ENCODE measurements at places on chromosomes 11 and 22.
A peak's percentile ranks its signal among the peaks of the same experiment; 100 is the strongest.

- no peak overlapping the region for H3K27ac ChIP-seq
- no peak for DNase-seq
- H3K27me3 ChIP-seq = peaks cover 2% of the 10 kb centered on the region
- no peaks in the 10 kb centered on the region for H3K4me1 ChIP-seq
- no peak overlapping the region for H3K4me3 ChIP-seq
- H3K36me3 ChIP-seq = no peaks in the 10 kb centered on the region
Measured at GRCh38 chr11:15223318-15223717, 108.6 kb downstream of the INSC start.

GRCh38 chr11:46679241-46680163, 20.9 kb downstream of the ARHGAP1 start:
- no peak for DNase-seq
- H3K27ac ChIP-seq = no peak overlapping the region
- peaks cover 36% of the 10 kb centered on the region for H3K36me3 ChIP-seq
- peaks cover 29% of the 10 kb centered on the region for H3K4me1 ChIP-seq

DNA sequence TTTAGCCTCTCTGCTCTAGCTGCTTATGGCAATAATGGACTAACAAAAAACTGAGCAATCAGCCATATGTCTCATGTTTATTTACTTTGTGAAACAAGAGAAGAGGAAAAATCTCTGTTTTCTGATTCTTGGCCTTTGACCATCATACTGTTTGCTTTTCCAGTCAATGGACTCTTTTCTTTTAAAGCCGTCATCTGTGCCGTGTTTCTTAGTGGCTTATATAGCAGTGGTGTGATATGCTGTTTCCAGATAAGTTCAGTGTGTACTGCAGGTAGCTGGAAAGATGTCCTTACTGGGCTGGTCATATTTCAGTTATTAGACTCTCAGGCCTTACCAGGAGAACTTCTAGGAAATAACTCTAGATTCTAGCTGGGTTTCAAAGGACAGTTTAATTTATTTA, 33.6 kb upstream of the TECTA start:
- H3K4me1 ChIP-seq = no peaks in the 10 kb centered on the region
- H3K4me3 ChIP-seq = no peak overlapping the region
- no peak overlapping the region for H3K27ac ChIP-seq
- DNase-seq = no peak
- no peaks in the 10 kb centered on the region for H3K27me3 ChIP-seq
- peaks cover 23% of the 10 kb centered on the region for H3K36me3 ChIP-seq

- no peaks in the 10 kb centered on the region for H3K27me3 ChIP-seq
- peaks cover 30% of the 10 kb centered on the region for H3K36me3 ChIP-seq
- peaks cover 1% of the 10 kb centered on the region for H3K4me1 ChIP-seq
- H3K4me3 ChIP-seq = no peak overlapping the region
Measured at GRCh38 chr11:111718436-111718835, 47.8 kb downstream of the PPP2R1B start.

- H3K4me1 ChIP-seq = peaks cover 62% of the 10 kb centered on the region
- DNase-seq = no peak
- no peaks in the 10 kb centered on the region for H3K27me3 ChIP-seq
- peaks cover 72% of the 10 kb centered on the region for H3K36me3 ChIP-seq
- peak overlapping the region; percentile 68 for H3K27ac ChIP-seq
Measured at GRCh38 chr22:28795932-28796856, 4.2 kb downstream of the XBP1 start.

DNA sequence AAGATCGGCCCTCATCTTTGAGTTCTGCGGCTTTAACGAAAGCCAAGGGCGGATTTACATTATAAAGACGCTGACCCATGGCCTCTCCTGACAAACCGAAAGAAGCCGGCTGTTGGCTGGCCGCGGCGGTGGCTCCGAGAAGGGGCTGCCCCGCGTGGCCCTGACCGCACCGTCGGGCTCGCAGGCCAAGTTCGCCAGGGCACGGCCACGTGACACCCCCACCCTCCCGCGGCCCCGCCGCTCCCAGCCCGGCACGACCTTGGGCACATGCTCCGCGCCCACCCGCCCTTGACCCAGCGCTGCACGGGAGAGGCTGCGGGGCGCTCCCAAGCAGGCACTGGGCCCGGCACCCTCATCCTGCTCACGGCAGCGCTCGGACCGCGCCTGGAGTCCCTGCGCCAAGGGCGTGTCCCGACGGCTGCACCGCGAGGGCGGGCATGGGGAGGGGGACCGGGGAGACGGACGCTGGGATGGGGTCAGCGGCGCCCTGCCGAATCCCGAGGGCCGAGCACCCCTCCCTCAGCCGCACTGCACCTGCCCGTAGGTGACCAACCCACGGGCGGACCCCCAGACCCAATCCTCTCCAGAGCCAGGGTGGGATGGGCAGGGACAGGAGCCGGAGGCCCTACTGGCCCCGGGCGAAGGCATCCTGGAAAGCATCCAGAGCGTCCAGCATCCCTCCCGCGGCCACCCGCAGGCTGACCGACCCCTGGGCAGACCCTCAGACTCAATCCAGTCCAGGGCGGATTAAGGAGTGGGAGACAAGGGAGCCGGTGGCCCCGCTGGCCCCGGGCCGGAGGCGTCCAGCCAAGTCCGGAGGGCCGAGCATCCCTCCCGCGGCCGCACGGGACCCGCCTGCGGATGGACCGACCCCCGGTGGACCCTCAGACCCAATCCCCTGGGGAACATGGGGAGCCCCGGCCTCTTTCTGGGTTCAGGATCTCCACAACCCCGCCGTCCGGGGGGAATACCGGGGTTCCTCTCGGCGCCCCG, 759 bp downstream of the CPT1A start:
- H3K27me3 ChIP-seq = no peaks in the 10 kb centered on the region
- H3K36me3 ChIP-seq = peaks cover 4% of the 10 kb centered on the region
- peak overlapping the region; percentile 96 for H3K27ac ChIP-seq
- H3K4me1 ChIP-seq = peaks cover 61% of the 10 kb centered on the region
- peak overlapping the region; percentile 84 for H3K4me3 ChIP-seq
- DNase-seq = peak; percentile 25

- no peaks in the 10 kb centered on the region for H3K4me1 ChIP-seq
- H3K27me3 ChIP-seq = no peaks in the 10 kb centered on the region
- no peak overlapping the region for H3K4me3 ChIP-seq
- no peaks in the 10 kb centered on the region for H3K36me3 ChIP-seq
- H3K27ac ChIP-seq = no peak overlapping the region
Measured at GRCh38 chr11:4960877-4961276, 5.4 kb upstream of the OR51A2 start.

DNA sequence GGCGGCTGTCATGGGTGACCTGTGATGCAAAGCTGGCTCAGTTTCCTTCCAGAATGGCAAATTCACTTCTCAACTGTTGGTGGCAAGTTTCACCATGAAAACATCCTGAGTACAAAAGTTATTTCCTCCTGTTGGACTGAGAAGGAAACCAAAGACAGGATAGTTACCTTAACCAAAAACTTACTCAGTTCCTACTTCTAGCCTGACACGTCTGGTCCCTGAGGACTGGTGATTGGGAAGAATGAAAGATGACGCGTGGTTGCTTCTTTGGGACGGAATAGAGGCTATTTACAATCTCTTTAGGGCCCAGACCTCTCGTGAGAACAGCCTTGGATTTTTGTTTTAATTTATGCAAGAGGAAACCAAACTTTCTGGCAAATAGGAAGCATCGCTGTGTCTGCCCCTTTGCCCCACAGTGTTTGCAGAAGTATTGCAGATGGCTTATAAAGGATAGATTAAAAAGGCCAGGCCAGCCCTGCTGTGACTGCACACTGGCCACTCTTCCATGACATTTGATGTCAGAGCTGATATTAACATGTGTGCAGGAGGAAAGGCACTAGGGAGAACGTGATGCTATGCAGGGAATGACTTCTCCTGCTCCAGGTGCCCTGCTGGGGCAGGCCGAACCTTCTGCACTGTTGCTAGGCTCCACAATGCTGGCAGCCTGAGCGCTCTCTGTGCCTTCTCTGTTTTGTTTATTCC, 7.6 kb downstream of the VPS26B start:
- peaks cover 32% of the 10 kb centered on the region for H3K36me3 ChIP-seq
- H3K27me3 ChIP-seq = no peaks in the 10 kb centered on the region
- H3K27ac ChIP-seq = peak overlapping the region; percentile 28
- no peak for DNase-seq

DNA sequence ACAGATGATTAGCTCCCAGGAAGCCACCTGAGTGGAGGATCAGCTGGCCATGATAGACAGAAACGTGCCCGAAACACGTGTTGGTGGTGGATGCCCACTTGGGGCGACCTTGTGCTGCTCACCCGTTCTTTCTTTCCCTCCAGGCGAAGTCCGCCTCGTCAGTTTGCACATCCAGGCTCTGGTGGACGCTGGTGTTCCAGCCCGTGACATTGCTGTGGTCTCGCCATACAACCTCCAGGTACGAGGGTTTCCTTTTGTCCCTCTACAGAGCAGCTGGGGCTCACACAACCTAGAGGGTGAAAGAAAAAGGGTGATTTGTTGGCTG, 30.6 kb downstream of the IGHMBP2 start:
- no peaks in the 10 kb centered on the region for H3K27me3 ChIP-seq
- no peak overlapping the region for H3K27ac ChIP-seq
- H3K36me3 ChIP-seq = peaks cover 17% of the 10 kb centered on the region
- H3K4me3 ChIP-seq = no peak overlapping the region
- no peaks in the 10 kb centered on the region for H3K4me1 ChIP-seq

DNA sequence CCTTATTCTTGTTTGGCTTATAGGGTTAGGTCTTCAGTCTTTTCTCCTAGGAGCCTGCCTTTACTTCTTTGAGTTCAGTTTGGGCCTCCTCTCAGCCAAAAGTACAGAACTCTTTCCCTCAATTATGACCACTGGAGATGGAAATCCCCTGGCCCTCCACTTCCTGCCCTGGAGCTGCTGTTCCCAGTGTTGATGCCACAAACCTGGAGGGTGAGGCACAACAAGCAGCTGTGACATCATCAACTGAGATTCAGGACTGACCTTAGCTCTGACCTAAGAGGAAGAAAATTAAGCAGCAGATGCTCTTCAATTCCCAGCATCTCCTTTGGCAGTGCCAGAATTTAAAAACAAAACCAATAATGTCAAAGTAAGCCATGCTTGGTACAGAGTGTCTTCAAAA, 3.0 kb downstream of the ABTB2 start:
- H3K27ac ChIP-seq = no peak overlapping the region
- H3K4me1 ChIP-seq = peaks cover 18% of the 10 kb centered on the region

- no peak for DNase-seq
- no peak overlapping the region for H3K27ac ChIP-seq
- H3K4me3 ChIP-seq = no peak overlapping the region
- peaks cover 21% of the 10 kb centered on the region for H3K4me1 ChIP-seq
Measured at GRCh38 chr11:107836851-107837250, 21.7 kb downstream of the SLC35F2 start.

DNA sequence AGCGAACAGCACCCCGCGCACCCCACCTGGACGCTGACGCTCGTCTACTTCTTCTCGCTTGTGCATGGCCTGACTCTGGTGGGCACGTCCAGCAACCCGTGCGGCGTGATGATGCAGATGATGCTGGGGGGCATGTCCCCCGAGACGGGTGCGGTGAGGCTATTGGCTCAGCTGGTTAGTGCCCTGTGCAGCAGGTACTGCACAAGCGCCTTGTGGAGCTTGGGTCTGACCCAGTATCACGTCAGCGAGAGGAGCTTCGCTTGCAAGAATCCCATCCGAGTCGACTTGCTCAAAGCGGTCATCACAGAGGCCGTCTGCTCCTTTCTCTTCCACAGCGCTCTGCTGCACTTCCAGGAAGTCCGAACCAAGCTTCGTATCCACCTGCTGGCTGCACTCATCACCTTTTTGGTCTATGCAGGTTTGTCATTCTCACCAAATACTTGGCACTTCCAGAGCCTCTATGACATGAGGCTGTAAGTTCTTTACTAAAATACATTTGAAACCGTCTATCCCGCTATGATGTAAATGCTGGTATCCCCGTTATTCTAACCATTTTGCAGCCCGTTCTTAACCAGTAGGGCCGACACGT, 535 bp downstream of the AQP11 start:
- peaks cover 15% of the 10 kb centered on the region for H3K4me1 ChIP-seq
- H3K27me3 ChIP-seq = peaks cover 16% of the 10 kb centered on the region
- no peak overlapping the region for H3K27ac ChIP-seq

- H3K27me3 ChIP-seq = no peaks in the 10 kb centered on the region
- H3K4me1 ChIP-seq = peaks cover 50% of the 10 kb centered on the region
- H3K36me3 ChIP-seq = peaks cover 45% of the 10 kb centered on the region
- H3K27ac ChIP-seq = peak within 1 kb of the TSS; percentile 100
- H3K4me3 ChIP-seq = peak within 1 kb of the TSS; percentile 98
Measured at GRCh38 chr11:117231842-117232091, at the start of gene PCSK7. PCSK7 (minus strand) TSS chr11:117232073; CDS start chr11:117229844, 2,229 bp downstream.
